ENCODE measurements at places on chromosomes 7 and 10.

- no peak for DNase-seq
These were observed 56.9 kb downstream of the ADK start for GRCh38 chr10:74207691-74208480.

DNA sequence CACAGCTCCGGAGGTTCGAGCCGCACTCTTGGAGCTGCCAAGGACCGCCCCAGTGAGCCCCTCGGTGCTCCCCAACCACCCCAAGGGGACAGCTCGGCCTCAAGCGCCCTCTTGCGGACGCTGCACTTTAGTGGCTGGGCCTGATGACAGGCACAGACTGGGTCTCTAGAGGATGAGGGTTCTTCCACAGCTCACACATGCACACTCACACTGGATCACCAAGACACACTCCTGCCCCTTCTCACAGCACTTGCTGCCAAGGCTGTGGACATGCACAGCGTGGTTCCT is 2.1 kb downstream of the RET start:
- DNase-seq, result peak; percentile 13

DNA sequence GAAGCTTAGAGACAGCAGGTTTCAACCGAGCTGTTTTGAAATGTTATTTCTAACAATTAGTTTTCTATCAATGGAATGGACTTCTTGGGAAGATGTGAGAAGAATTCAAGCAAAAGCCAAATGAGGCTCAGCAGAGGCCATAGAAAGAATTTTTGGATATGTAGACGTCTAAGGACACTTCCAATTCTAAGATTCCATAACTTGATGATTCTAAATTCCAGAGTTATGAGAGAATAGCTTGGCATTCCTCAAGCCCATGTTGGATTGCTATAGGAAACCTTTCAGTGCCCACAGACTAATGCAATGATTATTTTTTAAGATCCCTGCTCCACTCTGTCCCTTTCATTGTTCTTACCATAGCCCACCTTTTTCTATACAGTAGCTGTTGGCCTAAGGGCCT is 77.2 kb upstream of the PALS2 start:
- DNase-seq, result peak; percentile 58

DNA sequence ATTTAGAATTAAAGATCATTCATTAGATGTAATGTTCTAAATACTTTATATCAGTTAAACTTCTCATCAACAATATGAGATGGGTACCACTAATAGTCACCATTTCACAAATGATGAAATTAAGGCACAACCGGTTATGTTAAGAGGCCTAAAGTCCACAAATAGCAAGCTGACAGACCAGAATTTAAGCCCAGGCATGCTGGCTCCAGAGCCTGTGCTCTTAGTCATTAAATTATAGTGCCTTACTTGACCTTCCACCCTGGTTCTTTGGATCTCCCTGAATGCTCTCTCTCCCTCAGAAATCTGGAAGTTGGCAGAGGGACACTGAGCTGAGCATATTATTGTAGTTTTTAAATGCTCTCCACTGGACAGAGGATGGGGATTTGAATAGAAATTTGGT is 3.6 kb downstream of the LIPN start:
- no peak for DNase-seq

GRCh38 chr7:2702594-2702957 is 14.6 kb downstream of the AMZ1 start:
- no peak for DNase-seq

- no peak for DNase-seq
These were observed 1.1 kb upstream of the BAG3 start for GRCh38 chr10:119650062-119650461.

DNA sequence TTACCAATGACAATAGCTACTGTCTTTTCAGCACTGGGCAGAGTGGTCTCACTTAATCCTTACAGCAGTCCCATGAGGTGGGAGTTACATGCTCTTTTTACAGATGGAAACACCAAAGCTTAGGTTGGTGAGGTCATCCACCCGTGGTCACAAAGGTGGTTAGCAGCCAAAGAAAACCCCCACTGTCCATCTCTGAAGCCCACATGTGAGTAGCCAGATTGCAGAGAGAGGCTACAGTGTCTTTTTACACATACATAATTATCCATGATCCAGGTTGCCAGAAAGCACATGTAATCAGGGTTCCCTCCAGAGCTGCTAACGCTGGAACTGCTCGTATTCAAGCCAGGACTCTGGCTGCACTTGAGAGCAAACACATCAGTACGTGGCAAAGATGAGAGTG is 24.6 kb upstream of the ANKRD2 start:
- no peak for DNase-seq

GRCh38 chr10:70940834-70941568 is 52.6 kb upstream of the PCBD1 start:
- DNase-seq, result no peak

DNA sequence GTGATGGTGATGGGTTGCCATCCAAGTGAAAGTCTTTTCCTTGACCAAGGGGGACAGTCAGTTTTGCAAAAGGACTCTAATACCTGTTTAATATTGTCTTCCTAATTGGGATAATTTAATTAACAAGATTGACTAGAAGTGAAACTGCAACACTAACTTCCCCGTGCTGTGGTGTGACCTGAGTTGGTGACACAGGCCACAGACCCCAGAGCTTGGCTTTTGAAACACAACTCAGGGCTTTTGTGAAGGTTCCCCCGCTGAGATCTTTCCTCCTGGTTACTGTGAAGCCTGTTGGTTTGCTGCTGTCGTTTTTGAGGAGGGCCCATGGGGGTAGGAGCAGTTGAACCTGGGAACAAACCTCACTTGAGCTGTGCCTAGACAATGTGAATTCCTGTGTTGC is 6.9 kb downstream of the PPIF start:
- DNase-seq, result no peak

GRCh38 chr7:132400561-132401142 is 175.6 kb downstream of the PLXNA4 start:
- no peak for DNase-seq

DNA sequence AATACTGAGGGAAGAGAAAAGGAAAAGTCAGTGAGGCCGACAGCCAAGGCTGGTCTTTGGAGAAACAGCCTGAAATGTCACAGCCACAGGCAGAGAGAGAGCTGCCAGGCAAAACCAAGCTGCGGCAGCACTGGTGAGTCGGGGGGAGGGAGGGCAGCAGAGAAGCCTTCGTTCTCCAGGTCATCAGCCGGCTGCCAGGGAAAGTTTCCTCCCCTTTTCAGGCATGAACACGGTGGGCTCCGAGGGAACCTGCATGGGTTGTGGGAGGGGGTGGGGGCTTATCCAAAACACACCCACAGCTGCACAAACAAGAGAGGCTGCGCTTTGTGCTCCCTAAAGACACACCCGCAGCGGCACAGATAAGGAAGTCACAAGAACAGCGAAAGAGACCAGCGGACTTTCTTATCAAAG is 62.3 kb upstream of the NKX6-2 start:
- no peak for DNase-seq

GRCh38 chr7:134703782-134704181 is 57.1 kb downstream of the BPGM start:
- no peak for DNase-seq

GRCh38 chr7:128189231-128189930 is 51.7 kb upstream of the LEP start:
- no peak for DNase-seq

- peak; percentile 95 for DNase-seq
These were observed 161.0 kb downstream of the SKIDA1 start for GRCh38 chr10:21364196-21365114.

- no peak for DNase-seq
These were observed 493.8 kb downstream of the ARL4A start for GRCh38 chr7:13181216-13181615.

GRCh38 chr10:75902816-75903215 is 471.4 kb downstream of the LRMDA start:
- DNase-seq, result no peak

GRCh38 chr7:370775-371118 is 80.8 kb downstream of the FOXL3 start:
- DNase-seq, result no peak

GRCh38 chr10:52517012-52517411 is 202.9 kb downstream of the DKK1 start:
- DNase-seq, result peak; percentile 65

DNA sequence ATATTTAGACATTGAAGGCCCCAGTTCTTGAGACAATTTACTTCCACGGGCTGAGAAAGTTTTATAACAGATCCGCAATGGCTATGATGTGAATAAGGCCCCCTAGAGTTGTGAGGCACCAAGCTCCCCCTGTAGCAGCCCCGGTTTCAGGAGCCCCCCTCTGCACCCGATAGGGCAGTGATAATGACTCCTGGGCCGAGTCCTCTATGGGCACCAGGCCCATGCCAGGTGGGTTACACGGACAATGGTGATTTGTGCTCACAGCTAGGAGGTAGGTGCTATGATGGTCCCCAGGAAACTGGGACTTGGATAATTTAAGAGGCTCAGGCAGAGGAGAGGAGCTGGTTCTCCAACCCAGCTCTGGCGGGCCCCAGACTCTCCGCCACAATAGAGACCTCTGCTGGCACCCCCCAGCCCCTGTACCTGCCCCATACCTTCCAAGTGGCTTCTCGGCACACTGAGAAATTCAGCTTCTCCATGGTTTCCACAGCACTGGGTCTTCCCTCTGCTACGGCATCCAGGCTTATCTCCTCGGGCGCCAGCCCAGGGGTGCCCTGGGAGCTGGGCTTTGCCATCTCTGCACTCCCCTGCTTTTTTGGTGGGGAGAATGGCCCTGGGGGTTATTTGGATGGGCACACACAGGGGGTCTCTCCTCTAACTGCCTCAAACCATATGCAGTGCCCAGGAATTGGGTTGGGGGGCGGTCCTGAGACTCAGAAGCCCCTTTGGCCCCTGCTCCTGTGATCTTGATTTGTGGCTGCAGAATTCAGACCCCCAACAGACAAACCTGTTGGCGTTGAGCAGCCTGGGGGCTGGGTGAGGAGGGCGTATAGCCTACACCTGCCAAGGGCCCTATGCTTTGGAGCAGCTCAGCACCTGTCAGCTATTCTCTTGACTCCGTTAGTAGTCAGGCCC is 12.2 kb upstream of the KCP start:
- DNase-seq, result no peak

DNA sequence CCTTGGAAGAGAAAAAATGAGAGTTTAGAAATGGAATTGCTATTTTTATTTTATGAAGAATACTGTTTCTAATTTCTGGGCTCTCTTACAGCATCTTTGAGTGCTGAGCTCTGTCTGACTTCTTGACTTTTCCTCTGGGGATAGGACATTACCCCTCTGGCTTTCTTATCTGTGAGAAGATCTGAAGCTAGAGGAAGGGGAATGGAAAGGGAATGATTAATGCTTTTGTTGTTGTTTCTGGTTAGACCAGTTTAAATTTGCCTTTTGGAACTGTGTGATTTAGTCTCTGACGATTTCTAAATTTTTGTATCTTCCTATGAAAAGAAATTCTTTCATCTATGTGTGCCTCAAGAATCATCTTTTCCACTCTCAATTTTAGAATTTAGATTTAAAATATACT is 811.4 kb downstream of the REEP3 start:
- no peak for DNase-seq

DNA sequence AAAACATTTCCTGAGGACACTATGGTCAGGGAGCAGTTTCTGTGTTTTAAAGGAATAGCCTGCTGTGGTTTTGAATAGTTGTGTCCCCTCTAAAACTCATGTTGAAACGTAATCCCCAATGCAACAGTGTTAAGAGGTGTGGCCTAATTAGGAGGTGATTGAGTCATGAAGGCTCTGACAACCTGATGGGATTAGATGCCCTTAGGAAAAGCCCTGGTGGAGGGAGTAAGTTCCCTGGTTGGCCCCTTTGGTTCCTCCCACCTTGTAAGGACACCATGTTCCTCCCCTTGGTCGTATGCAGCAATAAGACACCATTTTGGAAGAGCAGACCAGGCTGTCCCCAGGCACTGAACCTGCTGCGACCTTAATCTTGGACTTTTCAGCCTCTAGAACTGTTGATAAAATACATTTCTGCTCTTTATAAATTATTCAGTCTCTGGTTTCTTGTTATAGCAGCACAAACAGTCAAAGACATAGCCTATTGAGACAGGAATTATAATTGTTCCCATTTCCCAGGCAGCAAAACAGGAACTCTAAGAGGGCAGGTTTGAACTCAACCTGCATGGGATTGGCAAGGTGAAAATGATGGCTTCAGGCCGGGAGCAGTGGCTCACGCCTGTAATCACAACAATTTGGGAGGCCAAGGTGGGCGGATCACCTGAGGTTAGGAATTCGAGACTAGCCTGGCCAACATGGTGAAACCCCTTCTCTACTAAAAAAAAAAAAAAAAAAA is 20.5 kb upstream of the TNS3 start:
- no peak for DNase-seq

- no peak for DNase-seq
These were observed 811.8 kb upstream of the CELF2 start for GRCh38 chr10:10205906-10206305.

DNA sequence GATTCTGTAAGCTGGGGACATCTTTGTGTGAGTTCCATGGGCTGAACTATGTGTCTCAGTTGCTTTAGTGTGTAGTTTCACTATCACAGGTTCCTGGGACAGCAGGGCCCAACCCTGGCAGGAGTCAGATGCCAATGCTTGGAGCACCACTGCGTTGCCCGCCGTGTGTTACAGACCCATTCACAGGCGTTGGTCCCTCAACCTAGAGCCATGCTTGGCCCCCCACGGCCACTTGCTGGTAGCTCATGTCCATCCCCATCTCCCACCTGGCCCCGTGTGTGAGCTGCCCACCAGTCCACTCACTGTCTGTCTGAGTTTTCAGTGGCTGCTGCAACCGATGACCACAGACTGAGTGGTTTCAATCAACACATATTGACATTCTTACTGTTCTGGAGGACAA is 546.9 kb downstream of the TCERG1L start:
- no peak for DNase-seq

DNA sequence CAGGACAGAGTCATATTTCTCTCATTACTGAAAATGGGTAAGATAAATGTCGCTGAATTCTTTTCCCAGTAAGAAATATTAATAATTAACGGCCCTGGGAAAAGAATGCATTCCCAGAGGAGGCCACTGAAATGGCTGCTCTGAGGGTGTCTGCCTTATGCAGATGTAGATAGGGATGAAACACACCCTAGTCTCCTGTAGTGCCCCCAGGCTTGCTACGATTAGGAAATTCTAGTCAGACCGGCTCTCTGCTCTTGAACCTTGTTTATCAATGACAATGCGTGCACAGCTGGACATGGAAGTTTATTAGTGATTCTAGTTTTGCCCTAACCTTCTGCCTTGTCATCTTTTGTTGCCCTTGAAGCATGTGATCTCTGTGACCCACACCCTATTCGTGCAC is 291.1 kb downstream of the ZNF248 start:
- DNase-seq, result no peak

DNA sequence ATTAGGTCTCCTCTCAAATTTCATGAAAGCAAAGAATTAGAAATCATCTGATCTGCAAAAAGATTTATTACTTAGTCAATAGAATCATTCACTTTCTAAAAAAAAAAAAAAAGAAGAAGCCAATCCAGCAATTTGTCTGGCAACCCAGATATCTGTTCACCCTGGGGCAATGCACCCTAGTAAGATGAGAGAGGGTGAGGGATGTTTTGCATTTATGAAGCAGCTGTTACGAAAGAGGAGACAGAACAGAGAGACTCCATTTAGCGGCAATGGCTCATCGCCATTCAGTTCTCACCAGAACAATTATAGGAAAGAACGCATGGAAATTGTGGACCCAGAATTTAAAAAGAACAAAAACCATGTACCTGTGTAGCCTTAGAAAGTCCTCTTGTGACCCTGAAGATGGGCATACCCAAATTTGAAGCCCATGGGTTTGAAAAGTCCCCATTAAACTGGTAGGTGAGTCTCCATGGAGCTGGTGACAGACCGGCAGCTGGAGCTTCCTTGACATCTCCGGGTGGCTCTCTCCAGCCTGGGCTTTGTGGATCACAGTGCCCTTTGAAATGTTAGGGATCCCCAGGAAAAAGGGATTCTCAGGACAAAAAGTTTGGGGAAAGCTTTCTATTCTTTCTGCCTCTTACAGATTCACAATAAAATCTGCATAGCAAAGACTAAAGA is 45.5 kb upstream of the CCDC3 start:
- DNase-seq, result no peak

Measured in fibroblast of skin of back (primary cell).